Urinary bladder (tissue), 4 donors: ENCODE measurements at places on chromosomes 3 and 15.

DNA sequence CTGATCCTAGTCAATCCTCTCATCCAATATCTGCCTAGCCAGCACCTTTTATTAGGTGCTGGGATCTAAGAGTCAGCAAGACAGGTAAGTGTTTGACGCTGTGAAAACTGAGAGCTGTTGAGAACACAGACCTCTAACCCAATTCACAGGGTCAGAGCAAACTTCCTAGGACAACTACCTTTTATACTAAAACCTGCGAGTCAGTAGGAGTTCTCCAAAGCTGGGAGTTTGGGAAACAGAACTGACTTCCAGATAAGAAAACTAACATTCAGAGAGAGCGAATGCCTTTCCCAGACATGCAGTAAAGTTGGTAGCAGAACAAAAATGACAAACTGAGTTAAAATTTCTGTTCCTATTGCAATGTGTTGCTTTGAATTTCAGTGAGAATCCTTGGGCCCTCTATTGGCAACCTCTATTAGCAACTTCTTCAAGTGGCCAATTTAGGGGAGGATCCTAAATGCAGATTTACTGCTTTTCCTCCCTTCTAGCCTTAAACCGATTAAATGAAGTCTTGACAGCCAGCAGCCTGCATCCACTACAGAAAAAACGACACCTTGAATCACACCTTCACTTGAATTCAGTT lies 11.3 kb downstream of the NR2E3 start:
- no peak for DNase-seq

GRCh38 chr15:64454282-64454681 lies 6.1 kb upstream of the ZNF609 start:
- no peak for DNase-seq

DNA sequence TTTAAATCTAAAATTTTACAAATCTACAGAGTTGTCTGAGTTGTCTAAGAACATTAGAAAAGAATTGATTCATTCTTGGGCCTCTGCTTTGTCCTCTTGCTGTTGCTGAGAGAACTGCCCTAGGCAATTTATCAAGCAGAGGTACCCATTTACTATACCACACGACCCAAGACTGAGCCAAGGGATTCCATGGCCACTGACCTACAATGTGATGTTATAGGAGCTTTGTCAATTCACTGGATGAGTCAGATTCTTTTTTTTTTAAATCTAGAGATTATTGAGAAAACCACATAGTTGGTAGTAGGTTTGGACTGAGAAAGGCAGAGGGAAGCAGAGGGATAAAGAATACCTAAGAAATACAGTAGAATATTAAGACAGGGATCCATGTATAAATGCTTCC lies 55.3 kb downstream of the TRAT1 start:
- DNase-seq = no peak

GRCh38 chr3:14989943-14990779 lies 42.8 kb downstream of the NR2C2 start:
- DNase-seq = no peak
